ENCODE measurements at places on chromosomes 3 and 15.

DNA sequence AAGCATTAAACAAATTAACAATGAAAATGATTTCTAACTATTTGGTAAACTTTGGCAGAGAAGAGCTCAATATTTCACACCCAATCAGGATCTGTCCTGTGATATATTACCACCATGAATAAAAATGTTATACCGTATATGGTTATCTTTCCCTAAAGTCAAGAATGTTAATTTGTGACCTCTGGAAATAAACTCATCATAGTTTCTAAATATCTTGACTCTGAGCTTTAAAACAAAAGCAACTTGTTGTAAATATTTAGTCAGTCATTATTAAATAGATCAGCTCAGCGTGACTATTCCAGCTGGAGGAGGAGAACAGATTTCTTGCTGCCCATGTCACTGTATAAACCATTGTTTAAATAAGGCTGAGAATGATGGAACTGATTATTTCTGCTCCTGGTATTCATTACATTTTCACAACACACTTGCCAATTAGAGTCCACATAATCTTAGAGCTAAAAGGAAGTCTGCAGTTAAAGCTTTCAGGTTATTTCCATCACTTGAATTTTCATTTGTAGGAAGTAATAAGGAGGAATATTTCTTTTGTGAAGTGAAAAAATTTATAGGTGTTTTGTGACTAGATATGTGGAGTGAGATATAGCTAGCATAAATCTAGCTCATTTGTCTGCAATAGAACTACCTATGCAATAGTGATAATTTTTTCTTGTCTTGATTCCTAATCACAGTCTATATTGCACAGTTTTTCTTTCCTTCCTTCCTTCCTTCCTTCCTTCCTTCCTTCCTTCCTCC is 106.5 kb upstream of the P2RY1 start:
- DNase-seq: no peak

GRCh38 chr3:146968204-146968651 is 363.1 kb upstream of the PLSCR5 start:
- DNase-seq: no peak

- no peak for DNase-seq
Measured at GRCh38 chr3:42649006-42649405, 4.5 kb upstream of the ZBTB47 start.

- DNase-seq: no peak
Measured at GRCh38 chr3:41682382-41682781, 279.5 kb downstream of the ULK4 start.

GRCh38 chr3:186806089-186807055 is at the start of gene RFC4:
Gene RFC4 (minus strand): TSS chr3:186806482. CDS start chr3:186804713, 1,769 bp downstream.
- peak; percentile 87 for DNase-seq

DNA sequence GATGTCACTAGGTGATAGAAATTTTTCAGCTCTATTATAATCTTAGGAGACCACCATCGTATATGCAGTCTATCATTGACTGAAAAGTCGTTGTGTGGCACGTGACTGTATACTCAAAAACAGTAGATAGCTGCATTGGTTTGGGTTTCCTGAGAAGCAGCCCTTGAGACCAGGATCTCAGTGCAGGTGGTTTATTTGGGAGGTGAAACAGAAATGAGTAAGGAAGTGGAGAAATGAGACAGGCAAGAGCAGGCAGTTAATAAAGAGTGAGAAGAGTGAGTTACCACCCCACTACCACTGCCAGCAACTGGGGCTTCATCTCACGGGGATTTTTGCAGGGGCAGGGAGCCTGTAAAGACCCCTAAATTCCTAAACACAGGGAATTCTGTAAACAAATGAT is 221.0 kb downstream of the SHQ1 start:
- DNase-seq: no peak

DNA sequence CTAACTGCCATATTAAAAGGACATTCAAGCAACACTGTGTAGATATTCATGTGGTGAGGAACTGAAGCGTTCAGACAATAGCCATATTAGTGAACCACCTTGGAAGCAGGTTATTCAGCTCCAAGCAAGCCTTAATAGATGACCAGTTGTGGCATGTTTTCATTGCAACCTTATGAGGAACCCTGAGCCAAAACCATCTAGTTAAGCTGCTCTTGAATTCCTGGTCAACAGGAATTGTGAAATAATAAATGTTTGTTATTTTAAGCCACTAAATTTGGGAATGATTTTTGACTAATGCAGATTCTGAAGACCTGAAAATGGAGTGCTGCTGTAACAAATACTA is 73.0 kb downstream of the SPRED1 start:
- no peak for DNase-seq

DNA sequence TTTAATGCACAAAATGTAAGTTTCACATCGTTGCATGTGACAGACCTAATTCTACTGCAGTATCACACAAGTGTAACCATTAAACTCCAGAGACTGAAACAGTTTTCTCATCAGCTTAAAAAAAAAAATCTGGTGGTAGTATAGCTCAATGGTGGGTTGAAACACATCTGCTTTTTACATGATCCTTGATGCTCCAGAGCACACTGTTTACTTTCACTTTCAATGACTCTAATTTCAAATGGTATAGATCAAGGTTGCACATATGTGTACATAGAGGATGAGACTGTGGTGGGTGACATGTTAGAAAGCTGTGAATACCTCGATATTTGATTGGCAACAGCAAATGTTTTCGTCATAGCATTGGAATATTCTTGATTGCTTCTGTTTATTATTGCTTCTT is 22.4 kb downstream of the MCTP2 start:
- no peak for DNase-seq

DNA sequence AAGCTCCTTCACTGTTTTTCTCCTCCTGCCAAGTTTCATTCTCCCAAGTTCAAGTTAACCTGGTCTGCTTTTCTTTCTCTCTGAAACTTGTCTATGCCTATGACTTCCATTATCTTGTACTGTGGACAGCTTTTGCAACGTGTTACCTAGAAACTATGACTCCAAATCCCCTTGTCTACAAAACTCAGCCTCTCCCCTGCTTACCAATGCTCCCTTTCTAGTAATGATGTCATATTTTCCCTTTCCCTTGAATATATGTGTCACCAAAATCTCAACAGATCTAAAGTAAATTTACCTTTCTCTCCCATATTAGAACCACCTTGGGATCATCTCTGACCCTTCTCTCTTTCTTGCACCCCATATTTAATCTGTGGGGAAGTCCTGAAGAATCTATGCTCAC is 10.5 kb upstream of the ABHD2 start:
- no peak for DNase-seq

GRCh38 chr15:67149068-67149772 is 83.8 kb downstream of the SMAD3 start:
- no peak for DNase-seq

GRCh38 chr15:73750951-73751350 is 2.2 kb downstream of the INSYN1 start:
- no peak for DNase-seq

DNA sequence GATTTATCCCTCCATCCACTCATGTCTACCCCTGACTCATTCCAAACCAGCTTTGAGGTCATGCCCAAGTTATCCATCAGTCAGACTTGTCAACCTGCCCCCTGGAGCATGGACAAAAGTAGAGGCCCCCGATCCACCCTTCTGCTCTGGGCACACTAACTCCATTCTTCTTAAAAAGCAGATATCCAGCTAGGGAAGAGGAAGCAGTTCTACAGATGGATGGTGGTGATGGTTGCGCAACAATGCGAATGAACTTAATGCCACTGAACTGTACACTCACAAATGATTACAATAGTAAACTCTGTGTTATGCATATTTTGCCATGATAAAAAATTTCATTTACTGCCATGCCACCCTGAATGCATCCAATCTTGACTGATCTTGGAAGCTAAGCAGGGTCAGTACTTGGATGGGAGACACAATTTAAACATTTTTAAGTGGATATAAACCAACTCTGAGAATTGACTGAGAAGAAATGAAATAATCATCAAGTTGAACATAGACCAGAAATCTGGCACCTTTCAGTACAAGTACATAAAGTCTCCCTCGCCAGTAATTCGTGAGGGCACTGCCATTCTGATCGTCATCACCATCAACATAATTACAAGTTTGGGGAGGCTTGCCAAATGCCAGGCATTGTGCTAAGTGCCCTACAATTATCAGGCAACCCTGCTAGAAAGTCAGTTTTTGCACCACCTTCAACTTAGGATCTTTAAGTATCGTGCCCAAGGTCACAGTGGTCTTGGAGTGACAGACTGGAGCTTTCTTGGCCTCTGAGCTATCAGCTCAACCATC is 124.8 kb downstream of the ATP10A start:
- DNase-seq: no peak

DNA sequence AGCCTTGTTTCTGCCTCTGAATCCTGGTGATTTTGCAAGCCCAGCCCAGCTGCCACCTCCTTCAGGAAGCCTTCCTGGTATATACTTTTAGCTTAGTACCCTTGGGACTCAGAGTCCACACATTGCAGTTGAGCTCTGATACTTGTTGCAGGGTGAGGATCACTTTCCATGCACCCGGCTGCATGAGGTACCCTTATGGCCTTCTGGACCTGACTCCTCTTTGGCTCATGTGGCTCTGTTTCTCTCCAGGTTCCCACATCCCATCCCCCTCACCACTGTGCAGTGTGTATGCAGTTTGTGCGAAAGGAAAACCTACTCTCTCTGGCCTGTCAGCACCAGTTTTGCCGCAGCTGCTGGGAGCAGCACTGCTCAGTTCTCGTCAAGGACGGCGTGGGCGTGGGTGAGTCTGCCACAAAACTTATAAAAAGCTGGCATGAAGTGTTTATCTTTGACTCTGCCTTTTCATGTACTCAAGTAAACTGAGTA is 23.1 kb upstream of the P4HTM start:
- peak; percentile 57 for DNase-seq

DNA sequence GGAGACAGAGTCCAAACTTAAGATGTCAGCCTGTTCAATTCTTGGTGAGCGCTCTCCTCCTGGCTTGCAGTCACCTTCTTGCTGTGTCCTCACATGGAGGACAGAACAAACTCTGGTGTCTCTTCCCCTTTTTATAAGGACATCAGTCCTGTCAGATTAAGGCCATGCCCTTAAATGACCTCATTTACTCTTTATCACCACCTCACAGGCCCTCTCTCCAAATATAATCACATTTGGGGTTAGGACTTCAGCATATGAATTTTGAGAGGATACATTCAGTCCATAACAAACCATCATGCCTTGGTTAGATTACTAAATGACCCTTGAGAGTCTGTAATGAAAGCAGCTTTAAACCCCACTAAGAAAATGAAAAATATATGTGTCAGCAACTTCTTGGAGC is 175.2 kb downstream of the TAFA4 start:
- DNase-seq: no peak

- DNase-seq: no peak
Measured at GRCh38 chr3:105865016-105865623, 3.7 kb downstream of the CBLB start.

- DNase-seq: no peak
Measured at GRCh38 chr3:172317984-172318383, 130.3 kb downstream of the GHSR start.

DNA sequence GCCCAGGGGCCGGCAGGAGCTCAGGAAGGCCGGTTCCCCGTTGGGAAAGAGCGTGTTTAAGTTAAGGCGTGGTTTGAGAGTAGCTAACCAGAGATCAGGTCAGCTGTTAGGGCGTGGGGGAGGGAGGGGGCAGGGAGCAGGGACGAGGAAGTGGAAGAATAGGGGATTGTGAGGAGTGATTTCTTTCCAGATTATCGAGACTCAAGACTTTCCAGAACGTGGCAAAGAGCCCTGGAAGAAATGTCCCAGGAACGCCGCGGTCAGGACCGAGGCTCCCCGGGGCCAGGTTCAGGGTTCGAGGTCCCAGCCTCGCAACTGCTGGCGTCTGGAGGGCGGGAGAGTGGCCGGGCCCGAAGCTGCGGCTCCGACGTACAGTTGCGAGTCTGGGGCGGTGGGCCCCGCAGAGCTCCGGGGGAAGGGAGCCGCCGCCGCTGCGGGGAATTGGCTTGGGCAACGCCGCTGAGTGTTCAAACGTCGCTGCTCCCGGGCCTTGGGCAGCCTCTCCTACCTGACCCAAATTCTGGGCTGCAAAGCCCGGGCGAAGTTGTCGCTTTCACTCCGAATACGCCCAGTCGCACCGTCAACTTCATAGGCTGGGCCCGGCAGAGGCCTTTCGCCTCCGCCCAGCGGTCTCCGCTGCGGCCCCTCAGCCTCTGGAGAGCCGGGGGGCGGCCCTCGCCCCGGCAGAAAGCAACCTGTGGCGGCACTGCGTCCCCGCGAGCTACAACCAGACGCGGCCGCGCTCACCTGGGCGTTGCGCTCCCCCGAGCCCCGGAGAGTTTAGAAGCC is 9.5 kb downstream of the ISL2 start:
- no peak for DNase-seq

DNA sequence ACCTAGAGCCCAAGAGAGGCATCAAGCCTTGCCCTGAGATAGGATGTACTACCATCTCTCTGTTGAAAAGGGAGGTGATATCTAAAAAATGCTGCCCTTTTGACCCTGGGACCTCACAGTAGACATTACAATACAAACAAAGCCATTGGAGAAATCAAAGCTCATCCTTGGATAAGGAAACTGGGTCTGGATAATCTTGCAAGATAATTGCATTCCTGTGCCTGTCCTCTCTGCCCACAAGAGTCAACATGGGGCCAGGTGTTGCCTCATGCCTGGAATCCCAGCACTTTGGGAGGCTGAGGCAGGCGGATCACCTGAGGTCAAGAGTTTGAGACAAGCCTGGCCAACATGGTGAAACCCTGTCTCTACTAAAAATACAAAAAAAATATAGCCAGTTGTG is 57.3 kb upstream of the DLG1 start:
- DNase-seq: no peak

GRCh38 chr3:4704552-4704951 is 211.4 kb downstream of the ITPR1 start:
- DNase-seq: no peak

DNA sequence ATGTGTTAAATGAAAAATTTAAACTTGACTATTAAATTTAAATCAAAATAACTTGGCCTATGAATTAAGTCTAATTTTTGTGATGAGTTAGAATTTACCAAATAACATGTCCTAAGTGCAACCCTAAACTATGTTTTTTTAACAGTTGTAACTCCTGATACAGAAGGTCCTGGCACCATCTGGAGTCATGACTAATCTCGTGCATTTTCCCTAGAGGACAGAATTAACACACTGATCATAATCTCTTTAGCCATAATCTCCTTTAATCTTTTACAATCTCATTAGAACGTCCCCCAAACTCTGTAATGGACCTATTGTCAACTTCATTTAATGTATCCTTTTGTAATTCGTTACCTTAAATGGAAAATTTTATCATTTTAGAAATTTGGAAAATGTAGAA is 100.6 kb downstream of the SUCNR1 start:
- DNase-seq: no peak

DNA sequence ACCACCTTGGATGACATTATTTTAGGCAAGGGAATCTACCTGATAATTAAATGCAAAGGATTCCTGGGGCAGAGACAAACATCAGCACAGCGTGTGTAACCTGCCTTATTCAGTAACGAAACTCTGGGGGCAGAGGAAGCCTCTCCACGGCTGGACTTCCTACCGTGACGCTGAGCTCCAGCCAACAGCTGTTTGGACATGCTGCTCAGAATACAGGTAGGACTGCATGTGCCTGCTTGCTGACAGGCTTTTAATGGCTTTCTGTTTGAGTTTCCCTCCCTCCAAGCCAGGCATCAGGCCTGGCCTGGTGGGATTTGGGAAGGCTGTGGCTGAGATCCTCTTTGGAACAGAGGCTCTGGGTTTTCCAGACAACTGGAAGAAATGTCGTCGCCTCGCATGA is 150.6 kb downstream of the ADAMTS17 start:
- DNase-seq: no peak

All from activated naive CD4-positive, alpha-beta T cell treated with Interleukin-2 at 50 U/mL for 16 hours (primary cell).